Stimulated activated CD8-positive, alpha-beta memory T cell treated with anti-CD3 and anti-CD28 coated beads, Interleukin-7, amount 100 ng/mL, for 1 hour (primary cell): ENCODE measurements at places on chromosomes 6 and 20.

GRCh38 chr6:101550451-101550850, 156.9 kb downstream of the GRIK2 start:
- DNase-seq: no peak

GRCh38 chr20:51417250-51418136, 125.0 kb downstream of the NFATC2 start:
- DNase-seq: no peak

DNA sequence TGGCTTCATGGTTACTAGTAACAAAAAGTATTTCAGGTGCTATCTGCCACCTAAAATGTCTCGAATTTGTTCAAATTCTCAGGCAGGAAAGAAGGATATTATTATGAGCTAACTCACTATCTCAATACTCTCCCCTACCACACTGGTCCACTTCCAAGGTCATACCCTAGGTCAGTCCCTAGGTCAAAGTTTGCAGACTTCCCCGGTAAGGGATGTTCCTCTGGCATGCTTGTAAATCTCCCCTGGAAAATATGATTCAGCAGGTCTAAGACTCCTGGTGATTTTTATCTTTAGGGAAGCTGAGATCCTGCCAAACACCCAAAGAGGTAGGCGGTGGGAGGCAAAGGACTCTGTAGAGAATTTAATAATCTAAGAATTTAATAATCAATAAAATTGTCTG, 6.7 kb downstream of the AHCY start:
- DNase-seq: no peak

GRCh38 chr6:101662111-101662897, 268.8 kb downstream of the GRIK2 start:
- no peak for DNase-seq

GRCh38 chr20:55514531-55514930, 490.8 kb downstream of the CBLN4 start:
- DNase-seq: no peak

- no peak for DNase-seq
Measured at GRCh38 chr6:26366504-26366903, 1.5 kb downstream of the BTN3A2 start.

GRCh38 chr6:78243519-78243918, 590.7 kb downstream of the MEI4 start:
- DNase-seq: no peak

GRCh38 chr6:159184559-159184958, 15.4 kb downstream of the FNDC1 start:
- no peak for DNase-seq

DNA sequence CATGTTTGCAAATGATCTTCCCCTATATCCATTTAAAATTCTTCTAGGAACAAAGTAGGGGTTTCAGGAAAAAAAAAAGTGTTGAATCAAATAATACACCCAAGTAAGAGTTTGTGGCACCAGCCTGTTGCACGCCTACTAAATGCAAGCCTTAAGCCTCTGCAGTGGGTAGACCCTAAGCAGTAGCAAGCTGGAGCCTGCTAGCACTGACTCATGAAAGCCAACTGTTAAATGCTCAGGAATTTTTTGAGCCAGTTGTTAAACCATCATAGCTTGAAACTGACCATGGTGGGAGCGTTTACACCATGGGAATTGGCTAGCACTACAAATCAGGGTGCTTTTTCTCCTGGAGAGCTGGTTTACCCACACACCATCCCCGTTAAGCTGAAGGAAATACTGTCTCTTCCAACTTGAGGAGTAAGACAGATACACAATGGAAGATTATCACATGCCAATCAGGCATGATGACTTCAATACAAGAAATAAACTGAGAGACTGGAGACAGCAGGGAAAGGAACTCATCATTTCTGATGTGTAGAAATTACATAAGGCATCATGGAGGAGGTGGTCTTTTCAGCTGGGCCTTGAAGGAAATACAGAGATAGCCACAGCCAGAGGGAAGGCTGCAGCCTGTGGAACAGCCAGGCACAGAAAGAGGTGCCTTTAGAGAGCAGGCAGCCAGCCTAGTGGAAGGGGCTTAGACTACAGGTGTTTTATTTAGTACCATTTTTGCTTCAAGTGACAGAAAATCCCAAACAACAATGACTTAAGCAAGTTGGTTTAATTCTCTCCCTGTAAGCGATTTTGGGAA, 110.8 kb downstream of the SNX5 start:
- DNase-seq: no peak

DNA sequence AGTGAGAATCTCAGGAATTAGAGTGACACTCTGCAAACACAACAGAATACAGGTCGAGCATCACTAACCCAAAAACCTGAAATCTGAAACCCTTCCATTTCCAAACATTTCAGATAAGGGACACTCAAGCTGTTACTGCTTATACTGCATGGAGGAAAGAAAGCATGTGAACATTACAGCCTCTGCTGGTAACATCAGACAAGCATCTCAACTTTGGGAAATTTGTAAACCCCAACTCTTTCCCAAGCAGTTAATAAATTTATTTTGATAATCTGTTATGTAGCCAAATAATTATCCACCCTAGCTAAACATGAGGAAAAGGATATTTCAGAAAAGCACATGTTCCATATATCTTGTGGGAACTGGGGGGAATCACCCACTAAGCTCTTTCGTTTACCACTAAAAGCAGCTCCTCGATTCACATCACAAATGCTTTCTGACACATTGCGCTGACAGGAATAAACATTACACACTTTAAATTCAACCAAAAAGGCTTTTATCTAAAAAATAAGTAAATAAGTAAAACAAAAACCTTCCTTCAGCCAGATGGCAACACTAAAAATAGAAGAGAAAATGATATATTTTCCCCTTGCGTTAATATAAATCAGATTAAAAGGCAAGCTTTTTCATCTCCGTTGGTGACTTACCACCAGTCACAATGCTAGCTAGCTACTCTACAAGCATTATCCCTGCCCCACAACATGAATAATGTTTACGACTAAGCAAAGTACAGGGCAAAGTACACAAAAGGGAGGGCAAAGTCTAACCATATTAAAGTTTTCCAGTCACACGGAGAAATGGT, 120.8 kb downstream of the MAP7 start:
- DNase-seq: no peak

GRCh38 chr6:121157906-121158305, 176.4 kb downstream of the TBC1D32 start:
- DNase-seq: no peak

- DNase-seq: peak; percentile 61
Measured at GRCh38 chr6:31736021-31736767, at the start of gene CLIC1. Gene CLIC1, minus strand, starts transcription at chr6:31736530. Its CDS starts 230 bp downstream, at chr6:31736300.

DNA sequence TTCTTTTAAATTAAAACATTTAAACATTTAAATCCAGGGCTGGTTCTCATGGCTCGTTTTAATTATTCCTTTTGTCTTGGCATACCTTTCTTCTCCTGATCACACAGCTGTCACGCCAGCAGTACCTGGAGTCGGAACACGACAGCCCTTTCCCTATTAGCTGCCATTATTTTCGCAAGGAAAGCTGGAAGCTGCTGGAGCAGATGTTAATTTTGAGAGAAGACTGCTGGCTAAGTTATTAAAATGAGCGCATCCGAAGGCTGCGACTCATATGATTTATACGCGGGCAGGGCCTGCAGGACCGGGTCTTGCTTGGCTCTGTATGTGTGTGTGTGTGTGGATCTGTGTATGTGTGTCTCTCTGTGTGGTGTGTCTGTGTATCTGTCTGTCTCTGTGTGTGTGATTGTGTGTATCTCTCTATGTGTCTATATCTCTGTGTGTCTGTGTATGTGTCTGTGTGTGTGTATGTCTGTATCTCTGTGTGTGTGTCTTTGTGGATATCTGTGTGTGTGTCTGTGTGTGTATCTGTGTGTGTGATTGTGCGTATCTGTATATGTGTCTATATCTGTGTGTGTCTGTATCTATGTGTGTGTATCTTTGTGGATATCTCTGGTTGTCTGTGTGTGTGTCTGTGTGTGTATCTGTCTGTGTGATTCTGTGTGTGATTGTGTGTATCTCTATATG, 191.5 kb downstream of the CDH4 start:
- DNase-seq: no peak

DNA sequence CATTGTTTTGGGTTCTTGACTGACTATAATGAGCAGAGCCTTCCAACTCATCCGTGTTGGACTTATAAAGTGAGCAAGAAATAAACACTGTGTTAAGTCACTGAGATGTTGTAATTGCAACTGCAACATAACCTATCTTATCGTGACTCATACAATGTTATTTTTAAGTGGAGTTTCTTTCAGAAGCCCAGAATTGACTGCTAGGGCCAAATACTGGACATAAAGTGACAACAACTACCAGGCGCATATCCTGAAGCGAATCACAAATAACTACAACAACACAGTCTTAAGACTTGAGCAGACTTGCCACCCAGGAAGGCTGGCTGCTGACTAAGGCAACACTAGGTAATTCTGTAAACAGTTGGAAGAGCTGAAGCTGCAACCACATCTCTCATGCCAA, 326.6 kb downstream of the COL12A1 start:
- DNase-seq: no peak

GRCh38 chr6:157148391-157149323, 174.7 kb downstream of the TMEM242 start:
- DNase-seq: no peak

- DNase-seq: no peak
Measured at GRCh38 chr20:52534616-52535015, 343.0 kb upstream of the ZFP64 start.

DNA sequence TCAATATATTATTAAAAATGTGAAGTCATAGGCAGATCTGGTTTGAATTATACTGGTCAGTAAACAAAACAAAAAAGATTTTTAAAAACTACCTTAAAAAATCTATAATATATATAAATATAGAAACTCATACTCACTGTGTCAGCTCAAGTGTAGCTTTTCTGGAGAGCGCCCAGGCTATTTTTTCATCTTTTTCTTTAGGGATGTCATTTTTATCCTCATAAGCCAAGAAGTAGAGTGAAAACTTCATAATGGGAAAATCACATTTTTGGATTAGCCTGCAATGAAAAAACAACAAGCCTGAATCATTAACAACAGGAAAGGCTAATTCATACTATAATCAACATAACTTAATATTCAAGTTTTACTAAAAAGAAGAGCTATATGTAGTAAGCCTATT, 18.7 kb downstream of the GLO1 start:
- no peak for DNase-seq

- no peak for DNase-seq
Measured at GRCh38 chr6:3648724-3649123, 102.8 kb downstream of the PXDC1 start.
